MV-4-11 (cell line): ENCODE measurements at places on chromosomes 1 and 21.

DNA sequence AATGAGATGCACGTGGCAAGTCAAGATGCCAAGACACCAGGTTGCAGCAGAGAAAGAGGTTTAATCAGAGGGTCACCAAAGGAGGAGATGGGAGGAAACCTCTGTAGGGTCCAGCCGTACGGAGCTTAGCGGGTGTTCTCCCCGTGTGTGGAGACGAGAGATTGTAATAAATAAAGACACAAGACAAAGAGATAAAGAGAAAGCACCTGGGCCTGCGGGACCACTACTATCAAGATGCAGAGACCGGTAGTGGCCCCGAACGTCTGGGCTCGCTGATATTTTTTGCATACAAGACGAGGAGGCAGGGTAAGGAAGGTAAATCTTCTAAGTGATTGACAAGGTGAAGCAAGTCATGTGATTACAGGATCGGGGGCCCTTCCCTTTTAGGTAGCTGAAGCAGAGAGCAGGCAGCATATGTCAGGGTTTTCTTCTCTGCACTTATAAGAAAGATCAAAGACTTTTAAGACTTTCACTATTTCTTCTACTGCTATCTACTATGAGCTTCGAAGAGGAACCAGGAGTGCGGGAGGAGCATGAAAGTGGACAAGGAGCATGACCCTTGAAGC lies 41.2 kb upstream of the TDRD10 start:
- no peak for DNase-seq

- no peak for DNase-seq
Measured at GRCh38 chr1:79364896-79365295, 358.4 kb upstream of the ADGRL4 start.

- no peak for DNase-seq
Measured at GRCh38 chr1:3049164-3049563, 19.8 kb upstream of the PRDM16 start.

DNA sequence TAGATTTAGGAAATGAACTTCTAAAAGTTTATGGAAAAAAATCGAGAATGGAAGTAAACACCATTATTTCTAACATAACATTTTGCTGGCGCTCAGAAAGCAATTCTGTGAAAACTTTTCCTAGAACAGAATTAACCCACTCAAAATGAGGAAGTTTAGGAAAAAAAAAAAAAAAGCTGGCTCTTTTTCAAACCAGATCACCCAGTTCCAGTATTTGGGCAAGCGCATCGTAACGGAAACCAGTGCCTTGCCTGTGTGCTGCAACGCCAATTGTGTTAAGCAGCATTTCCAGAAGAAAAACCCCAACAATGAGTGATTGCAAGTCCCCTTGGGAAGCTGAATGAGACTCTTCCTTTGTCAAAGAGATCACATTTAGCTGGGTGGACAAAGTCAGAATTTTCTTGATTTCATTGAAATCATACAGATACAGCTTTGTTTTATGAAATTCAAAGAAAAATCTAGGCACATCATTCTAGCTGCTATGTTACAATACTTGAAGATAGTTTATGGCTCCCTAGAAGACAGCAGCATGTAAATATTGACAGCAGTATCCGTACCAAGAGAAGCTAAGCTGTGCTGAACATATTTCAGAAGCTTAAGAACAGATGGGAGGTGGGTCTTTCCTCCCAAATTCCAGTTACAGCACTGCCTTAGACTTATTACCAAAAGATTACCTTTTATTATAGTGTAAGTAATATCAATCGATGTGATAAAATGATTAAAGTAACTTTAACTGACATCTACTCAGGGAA lies 113.4 kb downstream of the ERG start:
- DNase-seq: peak; percentile 88

DNA sequence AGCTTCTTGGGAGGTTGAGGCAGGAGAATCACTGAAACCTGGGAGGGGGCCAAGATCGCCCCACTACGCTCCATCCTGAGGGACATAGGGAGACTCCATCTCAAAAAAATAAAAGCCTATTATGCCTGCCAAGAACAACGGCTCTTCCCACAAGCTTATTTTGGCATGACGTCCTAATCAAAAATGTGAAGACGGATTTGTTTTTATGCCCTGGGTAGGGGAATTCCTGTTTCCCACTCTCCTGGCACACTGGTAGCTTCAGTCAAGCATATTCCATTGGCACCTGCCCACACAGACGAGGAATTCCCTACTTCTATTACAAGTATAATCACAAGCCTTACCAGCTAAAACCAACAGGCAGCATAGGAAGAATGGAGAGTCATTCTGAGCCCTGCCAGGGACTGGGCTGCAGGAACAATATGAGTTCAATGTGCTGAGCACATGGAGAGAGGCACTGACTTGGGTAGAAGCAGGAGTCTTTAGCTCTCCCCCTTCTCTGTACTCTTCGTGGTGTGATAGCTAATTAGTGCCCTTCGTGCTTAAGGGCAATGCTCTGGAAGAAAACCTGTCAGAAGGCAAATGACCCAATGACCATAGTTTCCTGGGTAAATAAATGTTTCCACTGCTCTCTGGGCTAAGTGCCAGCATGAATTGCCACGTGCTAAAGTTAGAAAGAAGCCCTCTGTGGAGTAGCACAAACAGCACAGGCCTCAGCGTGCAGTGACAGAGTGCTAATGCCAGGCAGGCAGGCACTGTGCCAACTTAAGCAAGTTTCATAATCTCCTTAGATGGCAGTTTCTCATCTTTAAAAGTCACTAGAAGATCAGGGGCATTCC lies 16.8 kb downstream of the TNFSF4 start:
- peak; percentile 53 for DNase-seq
